HCT116 (cell line): ENCODE measurements at places on chromosomes 1 and 21. TPM values are rescaled to one million over a fixed set of nuclear protein-coding genes. Genes with fewer than 3 reads are reported as not detected.

The PLA2G2A gene
- total RNA-seq = not detected

The LCE1E gene
- total RNA-seq = not detected

The OTUD3 gene
- 15.0 TPM for total RNA-seq

The POGZ gene
- total RNA-seq = 80.6 TPM

The OR2T11 gene
- not detected for total RNA-seq

The C1orf210 gene
- total RNA-seq = 7.6 TPM

The TCHHL1 gene
- total RNA-seq = not detected

The LCE3D gene
- not detected for total RNA-seq

The OR2T2 gene
- total RNA-seq = not detected

The BSND gene
- total RNA-seq = not detected

The CFHR5 gene
- total RNA-seq = not detected

The CDC7 gene
- total RNA-seq = 24.5 TPM

The HMGB4 gene
- total RNA-seq = not detected

The PRAMEF4 gene
- total RNA-seq = not detected

The PCBP3 gene
- total RNA-seq = 3.1 TPM

The KRTAP13-2 gene
- total RNA-seq = not detected

The VWA5B1 gene
- total RNA-seq = not detected

DNA sequence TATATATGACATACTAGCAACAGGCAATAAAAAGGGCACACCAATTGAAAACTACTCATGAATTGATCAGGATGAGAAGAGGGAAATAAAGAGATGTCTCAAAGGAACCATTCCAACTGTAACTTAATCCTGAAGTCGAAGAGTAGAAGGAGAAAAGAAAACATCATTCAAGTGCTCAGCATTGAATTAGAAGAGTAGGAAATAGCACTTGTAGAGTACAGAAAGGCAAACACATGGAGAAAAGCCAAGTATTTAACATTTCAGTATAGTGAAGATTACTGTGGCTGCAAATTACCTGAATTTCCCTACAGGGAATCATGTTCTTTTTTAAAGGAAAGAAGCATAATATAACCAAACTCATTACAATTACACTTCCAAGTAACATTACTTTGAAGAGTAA lies 205.0 kb downstream of the KCTD3 start:
- DNase-seq = no peak

DNA sequence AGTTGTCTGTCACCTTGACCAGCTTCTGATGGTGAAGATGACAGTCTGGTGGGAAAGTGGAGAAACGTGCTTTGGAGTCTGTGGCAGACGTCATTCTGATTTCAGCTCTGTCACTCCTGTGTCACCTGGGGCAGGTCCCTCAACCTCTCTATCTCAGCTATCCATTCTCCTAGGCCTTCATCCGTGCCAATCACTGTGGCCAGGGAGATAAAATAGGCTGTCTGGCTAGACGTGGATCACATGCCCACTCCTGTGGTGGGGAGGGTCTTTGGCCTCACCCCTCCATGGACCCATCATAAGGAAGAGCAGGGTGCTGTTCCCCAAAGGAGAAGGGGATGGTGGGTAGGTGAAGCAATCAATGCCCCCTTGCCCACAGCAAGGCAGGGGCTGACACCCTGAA lies 140.3 kb downstream of the ACTL8 start:
- no peak for DNase-seq

DNA sequence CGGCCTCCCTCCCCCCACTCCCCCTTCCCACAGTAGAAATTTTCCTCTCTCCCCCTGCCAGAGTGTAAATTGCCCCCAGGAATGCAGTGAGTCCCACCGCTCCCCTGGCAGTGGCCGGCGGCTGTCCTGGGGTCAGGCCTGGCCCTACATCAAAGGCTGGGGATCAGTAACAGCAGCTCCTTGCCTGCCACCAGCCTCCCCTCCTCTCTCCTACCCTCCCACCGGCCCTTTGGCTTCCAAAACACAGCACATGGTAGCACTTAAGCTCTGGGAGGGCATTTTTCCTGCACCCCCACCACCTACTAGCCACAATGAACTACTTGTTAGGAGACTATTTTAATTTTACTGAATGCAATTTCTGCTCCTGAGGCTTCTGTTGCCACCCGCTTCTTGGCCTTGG lies 9.0 kb upstream of the COL8A2 start:
- DNase-seq = no peak

GRCh38 chr1:169003864-169004516 lies 102.5 kb upstream of the ATP1B1 start:
- DNase-seq = no peak

DNA sequence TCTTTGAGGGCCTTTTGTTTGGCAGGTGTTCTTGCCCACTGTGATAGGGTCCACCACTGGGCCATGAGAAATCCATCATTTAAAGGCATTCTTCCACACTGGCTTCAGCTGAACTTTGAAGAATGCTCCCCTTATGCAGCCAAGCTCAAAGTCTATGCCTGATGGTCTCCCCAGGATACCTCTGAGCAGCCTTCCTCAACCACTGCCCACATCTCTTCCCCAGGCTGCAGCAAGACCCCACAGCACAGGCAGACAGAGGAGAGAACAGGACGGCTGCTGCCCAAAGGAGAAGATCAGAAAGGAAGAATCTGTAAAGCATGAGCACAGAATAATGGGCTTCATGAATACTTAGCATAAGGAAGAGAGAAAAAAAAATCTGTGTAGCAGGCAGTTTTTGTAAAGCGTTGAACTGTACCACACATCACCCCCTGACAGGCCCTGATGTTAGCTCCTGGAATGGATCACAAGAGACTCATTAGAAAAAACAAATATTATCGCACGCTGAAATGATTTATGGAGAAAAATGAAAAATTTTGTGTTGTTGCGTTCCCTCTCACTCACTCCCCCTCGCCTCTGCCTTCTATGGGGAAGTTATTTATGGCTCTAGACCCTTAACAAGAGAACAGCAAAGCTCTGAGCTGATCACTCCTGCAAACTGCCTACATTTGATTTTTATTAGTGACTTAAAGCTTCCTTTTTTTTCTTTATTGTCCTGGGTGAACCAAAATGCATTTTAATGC lies 134.1 kb downstream of the TMEM53 start:
- no peak for DNase-seq

DNA sequence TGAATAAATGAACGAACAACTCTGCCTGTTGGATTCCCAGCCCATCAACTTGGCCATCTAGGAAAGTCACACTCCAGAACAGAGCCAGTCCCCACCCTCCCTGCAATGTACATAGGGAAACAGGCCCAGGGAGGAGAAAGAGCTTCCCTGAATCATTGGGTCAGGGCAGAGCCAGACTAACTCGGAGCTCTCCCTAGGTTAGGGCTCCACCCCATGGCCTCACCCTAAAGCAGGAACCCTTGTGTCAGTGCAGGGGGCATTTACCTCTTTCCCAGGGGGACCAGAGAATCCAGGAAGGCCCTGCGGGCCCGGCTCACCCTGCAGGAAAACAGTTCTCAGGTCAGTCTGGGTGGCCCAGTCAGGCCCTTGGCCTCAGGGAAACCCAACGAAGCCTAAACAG lies 11.6 kb downstream of the COL9A2 start:
- DNase-seq = no peak

- no peak for DNase-seq
These were observed 34.9 kb downstream of the SEC16B start for GRCh38 chr1:177934927-177935326.

GRCh38 chr1:23402286-23403037 lies 22.1 kb downstream of the TCEA3 start:
- no peak for DNase-seq

GRCh38 chr21:44437371-44437695 lies 18.0 kb upstream of the LRRC3 start:
- DNase-seq = no peak

GRCh38 chr1:115829947-115830346 lies 11.0 kb downstream of the NHLH2 start:
- DNase-seq = no peak

DNA sequence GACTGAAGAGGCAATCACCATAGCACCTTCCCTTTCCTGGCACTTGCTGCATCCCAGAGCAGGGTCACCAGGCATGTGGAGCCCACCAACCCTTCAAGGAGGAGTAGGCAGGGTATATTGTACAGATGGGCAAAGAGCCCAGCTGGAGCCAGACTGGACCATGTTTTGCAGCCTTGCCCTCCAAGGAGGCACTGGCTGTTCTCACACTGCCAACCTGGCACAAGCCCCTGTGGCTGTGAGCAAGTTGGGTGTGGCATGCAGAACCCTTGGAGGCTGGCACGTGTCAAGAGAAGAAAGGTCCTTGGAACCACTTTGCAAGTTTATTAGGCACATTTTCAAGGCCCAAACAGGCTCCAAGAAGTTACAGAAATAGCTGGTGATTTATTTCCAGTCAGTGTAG lies 146.4 kb downstream of the FOXD2 start:
- DNase-seq = no peak

- DNase-seq = no peak
These were observed 34.1 kb upstream of the DIP2A start for GRCh38 chr21:46424621-46425020.

DNA sequence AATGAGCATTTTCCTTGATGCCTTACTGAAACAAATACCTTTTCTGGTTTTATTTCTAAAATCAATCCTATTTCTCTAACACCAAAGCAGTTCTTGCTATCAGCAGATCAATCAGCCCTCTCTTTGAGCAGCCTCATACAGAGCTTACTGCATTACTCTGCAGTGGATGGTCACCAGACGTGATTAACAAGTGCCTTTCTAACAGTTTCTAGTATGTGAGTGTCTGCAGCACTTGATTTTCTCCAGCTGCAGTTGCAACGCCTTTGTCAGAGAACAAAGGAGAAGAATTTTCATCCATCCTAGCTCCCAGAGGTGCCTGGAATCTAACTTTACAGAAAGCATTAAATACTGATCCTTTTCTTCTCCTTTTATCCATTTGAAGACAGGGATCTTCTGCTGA lies 177.3 kb upstream of the SGIP1 start:
- no peak for DNase-seq

GRCh38 chr1:181166377-181167196 lies 78.1 kb downstream of the IER5 start:
- peak; percentile 68 for DNase-seq

GRCh38 chr21:46662367-46662654 lies 26.8 kb downstream of the PRMT2 start:
- no peak for DNase-seq

GRCh38 chr1:216416488-216416887 lies 6.8 kb downstream of the USH2A start:
- DNase-seq = no peak

GRCh38 chr1:239212811-239213220 lies 173.6 kb upstream of the CHRM3 start:
- DNase-seq = no peak

DNA sequence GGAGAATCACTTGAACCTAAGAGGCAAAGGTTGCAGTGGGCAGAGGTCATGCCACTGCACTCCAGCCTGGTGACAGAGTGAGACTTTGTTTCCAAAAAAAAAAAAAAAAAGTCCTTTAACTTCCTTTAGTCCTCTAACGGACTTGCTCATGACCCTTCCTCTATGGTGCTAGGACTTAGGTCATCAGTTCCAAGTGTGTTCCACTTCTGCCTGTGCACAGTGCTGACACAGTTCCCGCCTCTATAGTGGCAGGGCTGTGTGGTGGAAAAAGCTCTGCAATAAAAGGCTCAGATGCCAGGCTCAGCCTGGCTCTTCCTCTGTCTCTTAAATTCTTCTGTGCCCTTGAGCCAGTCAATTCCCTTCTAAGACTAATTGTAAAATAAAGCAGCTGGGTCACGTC lies 22.0 kb downstream of the CC2D1B start:
- no peak for DNase-seq

GRCh38 chr1:171507435-171507834 lies 22.1 kb downstream of the PRRC2C start:
- DNase-seq = no peak

DNA sequence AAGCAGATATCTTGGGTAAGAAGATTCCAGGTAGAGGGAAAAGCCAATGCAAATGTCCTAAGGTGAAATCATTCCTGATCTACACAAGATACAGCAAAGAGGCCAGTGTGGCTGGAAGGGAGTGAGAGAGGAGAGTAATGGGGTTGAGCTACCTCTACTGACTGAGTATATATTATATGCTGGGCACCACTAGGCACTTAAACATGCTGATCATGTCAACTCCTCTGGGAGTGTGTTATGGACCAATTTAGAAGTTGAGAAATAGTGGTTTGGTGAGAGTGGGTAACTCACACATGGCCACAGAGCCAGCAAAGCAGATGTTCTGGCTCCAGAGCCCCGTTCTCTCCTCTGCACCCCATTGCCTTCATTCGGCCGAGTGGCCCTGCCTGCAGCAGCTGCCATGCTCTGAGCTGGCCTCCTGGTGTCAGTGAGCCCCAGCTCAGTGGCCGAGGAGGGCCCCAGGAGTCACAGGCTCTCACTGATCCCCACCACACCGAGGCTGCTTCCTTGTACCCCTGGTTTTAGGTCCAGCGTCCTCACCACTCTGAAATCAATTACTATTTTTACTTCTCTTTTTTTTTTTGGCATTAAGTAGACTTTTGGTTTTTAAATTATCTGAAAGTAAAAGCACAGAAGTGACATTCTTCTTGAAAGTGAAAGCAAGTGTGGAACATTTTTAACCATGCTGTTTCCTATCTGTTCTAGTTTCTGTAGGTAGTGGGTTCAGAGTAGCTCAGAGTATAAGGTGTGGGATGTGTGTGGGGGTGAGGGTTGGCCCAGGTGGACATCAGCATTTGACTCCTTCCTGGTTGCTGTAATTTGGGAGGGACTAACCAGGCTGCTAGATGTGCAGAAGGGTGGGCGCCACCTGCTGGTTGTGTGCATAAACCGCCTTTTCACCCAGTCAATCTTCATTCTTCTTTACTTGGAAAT lies 45.8 kb upstream of the CRNN start:
- peak; percentile 64 for DNase-seq

- no peak for DNase-seq
These were observed 265.2 kb upstream of the VAMP3 start for GRCh38 chr1:7505771-7506453.

DNA sequence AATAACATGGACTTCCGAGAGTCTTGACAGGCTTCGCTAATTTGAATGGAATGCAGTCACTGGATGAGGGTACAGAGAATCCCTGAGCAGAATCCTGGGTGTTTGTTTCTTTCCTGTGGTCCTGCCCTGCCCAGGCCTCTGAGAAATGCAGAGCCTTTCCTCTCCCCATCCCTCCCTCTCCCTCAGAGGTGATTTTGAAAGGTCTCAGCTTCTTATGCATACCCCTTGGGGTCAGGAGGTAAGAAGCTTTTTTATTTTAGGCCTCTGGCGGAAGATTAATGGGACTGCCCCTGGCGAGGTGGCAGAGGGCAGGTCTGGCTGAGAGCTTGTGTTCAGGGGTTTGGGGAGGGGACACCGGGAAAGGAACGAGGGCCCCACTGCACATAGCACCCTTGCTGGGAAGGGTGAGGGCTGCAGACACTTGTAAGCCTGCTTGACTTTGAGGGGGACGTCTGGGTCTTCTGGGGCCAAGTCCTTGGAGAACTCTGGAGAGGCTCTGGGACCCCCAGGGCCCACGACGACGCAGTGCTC lies 116.5 kb upstream of the SLC45A1 start:
- no peak for DNase-seq

GRCh38 chr1:166721145-166721544 lies 118.1 kb upstream of the POGK start:
- DNase-seq = peak; percentile 10

- no peak for DNase-seq
These were observed 475.0 kb downstream of the SMYD3 start for GRCh38 chr1:246032031-246032551.
